ENCODE measurements at places on chromosomes 3 and 15.

- DNase-seq: no peak
Measured at GRCh38 chr3:24242012-24242698, 252.5 kb downstream of the THRB start.

DNA sequence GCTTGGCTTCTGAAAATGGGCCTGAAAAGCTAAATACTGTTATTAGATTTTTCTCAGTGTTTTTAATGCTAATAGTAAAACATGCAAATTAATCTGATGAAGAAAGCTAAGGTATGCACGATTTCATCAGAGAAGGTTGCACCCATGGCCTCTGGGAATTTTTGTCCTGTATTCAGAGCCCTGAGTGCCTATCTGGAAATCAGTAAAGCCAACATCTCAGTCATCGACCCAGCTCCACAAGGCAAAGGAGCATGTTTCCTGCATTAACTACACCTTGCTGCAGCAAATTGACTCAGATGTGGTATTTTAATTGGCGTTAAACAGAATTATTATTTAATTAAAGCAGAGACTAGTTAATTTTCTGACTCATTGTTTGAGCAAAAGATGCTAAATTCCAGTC, 49.0 kb upstream of the TP63 start:
- no peak for DNase-seq

- no peak for DNase-seq
Measured at GRCh38 chr3:155739154-155739553, 5.7 kb downstream of the PLCH1 start.

DNA sequence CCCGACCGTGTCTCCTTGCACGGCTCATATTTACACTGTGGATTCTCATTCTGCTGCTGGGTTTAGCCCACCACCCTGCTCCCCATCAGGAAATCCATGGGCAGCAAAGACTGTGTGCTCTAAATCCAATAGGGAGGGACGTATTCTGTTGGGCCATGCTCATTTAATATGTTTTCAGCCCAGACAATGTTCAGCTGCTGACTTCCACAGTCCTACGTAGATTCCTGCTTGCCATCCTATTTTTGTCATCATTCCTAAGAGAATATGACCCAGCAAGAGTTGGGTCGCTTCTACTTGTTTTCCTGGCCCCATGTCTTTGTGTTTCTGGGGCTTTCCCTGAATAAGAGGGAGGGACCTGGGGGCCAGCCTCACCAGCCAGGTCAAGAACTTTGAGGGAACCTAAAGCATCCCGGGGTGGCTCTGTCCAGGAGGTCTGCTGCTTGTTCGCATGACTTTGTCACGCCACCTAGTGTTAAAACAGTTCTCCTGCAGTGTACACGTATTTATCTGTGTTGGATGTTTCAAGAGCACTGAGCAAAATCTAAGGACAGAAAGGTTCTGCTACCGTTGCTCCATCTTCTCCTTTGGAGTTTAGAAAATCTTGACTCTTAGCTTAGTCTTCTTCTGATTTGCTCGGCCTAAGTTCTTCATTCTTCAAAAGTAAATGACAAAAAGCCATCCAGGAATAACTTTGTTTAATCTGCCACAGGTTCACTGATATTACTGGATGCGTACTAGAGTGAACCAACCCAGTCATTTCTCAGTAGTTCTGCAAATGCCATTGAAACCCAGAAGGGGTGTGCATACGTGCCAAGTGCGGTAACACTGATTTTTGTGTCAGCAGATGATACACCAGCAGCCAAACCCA, 79.8 kb upstream of the NR2E3 start:
- no peak for DNase-seq

- no peak for DNase-seq
Measured at GRCh38 chr3:13932578-13933295, 52.9 kb upstream of the WNT7A start.

DNA sequence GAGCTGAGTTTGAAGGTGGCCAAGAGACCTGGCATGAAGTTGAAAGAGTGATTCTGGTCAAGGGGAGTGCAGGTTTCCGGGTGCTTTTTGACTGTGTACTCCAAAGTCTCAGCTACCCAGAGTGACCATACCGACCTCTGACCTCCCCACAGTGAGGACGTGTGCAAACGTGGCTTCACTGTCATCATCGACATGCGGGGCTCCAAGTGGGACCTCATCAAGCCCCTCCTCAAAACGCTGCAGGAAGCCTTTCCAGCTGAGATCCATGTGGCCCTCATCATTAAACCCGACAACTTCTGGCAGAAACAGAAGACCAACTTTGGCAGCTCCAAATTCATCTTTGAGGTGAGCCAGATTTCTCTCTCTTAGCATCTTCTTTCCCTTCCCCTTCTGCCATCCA, 272.4 kb upstream of the ROPN1 start:
- DNase-seq: no peak

DNA sequence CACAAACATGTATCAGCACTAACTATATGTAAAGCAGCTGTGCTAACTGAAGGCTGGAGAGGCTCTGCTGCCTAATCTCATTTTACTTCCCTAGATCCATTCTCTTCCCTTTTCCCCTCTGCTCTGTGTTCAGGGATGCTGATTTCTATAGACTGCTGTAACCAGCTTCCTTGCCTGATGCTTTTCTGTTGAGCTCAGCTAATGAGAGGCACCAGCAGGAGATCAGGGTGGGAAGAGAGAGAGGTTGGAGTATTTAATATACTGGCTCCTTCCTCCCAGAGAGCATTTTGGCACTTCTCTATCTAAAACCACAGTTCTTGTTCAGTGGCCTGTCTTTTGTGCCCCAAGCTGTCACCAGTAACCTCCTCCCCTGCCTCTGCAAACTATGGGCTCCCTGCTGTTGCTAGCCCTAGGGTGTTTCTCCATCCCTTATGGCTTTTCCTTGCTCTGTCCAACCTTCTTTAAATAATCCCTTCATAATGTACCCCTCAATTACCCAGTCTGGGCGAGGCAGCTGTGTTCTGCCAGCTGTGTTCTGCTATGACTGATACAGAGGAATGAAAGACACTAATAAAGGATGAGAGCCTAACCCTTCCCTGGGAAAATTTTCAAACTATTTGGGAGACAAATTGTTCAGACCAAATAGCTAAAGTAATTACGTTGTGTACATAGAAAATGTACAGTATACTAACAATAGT, 69.5 kb downstream of the CADPS start:
- DNase-seq: no peak

GRCh38 chr3:14230729-14231128, 52.1 kb downstream of the LSM3 start:
- DNase-seq: no peak

DNA sequence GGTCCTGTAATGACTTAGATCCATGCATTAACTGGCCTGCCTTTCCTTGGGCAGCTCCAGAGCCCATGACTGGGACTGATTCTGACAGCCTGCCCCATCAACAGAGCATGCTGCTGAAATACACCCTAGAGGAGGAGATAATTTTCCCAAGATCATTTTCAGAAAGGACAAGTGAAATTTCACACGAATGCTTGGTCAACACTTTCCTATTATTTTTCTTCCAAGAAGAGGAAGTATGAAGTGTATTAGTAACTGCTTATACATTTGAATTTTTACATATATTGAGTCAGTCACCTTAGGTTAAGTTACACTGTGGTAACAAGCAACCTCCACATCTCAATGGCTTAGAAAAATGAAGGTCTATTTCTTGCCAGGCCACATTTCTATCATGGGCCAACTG, 9.7 kb upstream of the NMNAT3 start:
- no peak for DNase-seq

DNA sequence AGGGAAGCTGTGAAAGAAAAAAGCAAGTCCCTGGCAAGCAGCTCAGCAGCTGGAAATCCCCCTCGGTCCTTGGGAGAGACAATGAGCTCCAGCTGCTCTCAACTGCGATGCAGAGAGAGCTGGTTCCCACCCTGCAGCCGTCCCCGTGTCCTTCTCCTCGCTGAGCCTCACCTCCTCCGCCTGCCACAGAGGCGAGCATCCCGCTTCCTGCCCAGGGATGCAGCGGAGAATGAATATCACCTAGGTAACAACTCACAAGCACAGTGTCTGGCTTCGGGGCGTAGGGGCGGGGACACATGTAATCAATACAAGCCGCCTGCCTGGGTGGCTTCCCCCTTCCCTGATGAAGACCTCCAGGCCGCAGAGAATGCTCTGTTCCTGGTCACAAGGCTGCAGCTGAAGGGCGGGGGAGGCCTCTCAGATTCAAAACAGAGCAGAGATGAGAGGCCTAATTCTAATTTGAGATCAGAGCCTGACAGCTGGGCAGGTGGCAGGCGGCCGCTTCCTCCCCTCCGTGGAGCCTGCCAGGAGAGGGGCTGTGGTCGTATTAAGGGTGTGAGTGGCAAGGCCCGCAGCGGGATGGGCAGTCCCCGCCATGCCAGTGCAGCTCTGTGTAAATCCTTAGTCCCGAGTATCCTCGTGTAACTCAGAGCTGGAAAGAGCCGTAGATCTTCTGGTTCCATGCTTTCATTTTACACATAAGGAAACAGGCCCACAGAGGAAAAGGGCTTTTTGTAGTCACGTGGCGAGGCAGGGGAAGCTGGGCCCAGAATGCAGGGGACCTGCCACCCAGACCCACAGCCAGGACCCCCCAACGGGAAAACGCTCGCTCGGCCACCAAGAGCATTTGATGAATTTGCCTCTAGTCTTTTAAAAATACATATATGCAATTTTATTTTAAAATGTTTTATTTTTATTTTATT, 24.3 kb downstream of the ZDHHC19 start:
- DNase-seq: peak; percentile 21

DNA sequence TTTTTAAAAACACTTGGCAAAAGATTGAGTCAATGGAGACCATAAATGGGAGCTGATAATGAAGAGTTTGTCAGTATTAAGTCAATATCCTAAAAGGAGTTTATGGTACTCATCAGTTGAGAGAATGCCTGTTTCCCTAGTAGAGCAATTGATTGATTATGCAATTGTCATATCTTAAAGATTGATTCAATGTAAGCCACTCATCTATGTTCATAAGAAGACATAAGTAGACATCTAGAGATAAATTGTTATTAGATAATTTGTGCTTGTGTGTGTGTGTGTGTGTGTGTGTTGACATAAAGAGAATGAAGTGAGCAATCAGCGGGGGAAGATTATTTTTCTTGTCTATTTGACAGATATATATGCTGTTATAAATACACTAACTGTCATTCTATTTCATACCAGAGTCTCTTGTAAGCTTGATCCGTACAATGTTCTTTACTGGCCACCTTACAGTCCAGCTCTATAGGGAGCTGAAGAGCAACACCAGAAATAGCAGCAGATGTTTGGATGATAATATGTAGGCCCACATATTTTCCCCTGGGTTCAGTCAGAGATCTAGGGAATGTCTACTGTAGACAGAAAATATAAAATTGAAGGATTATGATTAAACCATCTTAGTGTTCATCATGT, 848.6 kb upstream of the EPHA6 start:
- no peak for DNase-seq

DNA sequence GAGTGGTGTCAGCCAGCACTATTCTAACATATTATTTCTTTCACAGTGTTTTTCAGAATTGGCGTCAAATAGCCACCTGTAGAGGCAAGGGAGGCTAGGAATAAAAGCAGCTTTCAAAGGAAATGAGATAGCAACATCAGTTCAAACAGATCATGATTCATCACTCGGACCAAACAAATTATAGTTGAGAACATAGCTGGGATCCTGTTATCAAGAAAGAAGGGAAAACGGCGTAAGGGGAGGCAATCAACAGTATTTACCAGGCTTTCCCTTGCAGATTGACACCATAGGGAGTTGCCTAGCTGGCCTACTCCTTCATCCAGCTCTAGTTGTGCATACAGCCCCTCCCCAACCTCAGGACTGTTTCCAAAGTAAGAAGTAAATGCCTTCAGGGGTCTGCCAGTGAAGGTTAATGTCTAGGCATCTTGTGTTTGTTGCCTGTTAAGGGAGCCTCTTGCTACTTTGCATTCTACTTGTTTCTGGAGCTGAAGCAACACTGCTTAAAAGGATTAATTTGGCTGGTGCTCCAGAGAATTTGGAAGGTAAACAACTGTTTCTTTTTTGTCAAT, 286.5 kb downstream of the NSUN3 start:
- DNase-seq: no peak

GRCh38 chr15:71106802-71107500, 8.3 kb upstream of the THSD4 start:
- no peak for DNase-seq

GRCh38 chr3:188863999-188864406, 307.8 kb upstream of the TPRG1 start:
- DNase-seq: no peak

DNA sequence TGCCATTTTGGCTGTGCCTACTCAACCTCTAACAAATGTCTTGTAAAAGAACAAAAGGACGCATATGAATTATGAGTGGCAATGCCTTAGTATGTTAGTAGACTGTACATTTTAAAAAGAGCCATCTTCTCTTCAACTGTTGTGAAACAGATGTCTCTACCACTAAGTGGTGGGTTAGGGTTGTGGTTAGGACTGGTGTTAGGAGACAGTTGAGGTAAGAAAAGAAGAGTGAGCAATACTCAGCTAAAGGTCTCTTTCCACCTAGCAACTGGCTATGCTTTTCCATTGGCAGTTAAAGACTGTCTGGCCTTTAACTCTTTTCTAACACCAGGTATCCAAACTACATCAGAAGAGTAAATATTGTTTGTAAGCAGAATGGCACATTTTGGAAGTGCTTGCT, 221.7 kb upstream of the TBC1D5 start:
- peak; percentile 32 for DNase-seq

- peak; percentile 33 for DNase-seq
Measured at GRCh38 chr15:40891810-40892446, 2.3 kb upstream of the VPS18 start.

- DNase-seq: no peak
Measured at GRCh38 chr3:149949181-149949580, 21.5 kb downstream of the PFN2 start.

GRCh38 chr3:44236485-44236908, 5.2 kb upstream of the TOPAZ1 start:
- DNase-seq: no peak

DNA sequence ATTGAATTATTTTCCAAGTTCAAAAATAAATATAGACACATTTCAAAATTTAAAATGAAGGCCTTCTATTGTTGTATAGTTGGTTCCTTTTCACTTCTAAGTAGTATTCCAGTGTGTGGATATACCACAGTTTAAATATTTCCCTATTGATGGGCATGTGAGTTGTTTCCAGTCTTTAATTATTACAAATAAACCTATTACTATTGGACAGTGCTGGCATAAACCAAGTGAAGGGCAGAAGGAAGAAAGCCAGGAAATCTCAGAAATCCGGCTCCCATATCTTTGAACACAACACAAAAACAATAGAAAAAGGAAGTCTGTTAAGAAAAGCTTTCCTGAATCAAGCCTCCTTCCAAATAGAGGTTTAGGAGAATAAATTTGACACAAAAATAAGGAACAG, 26.1 kb downstream of the GOLGB1 start:
- DNase-seq: no peak
